ENCODE measurements at places on chromosomes 1 and 21. TPM values are rescaled to one million over a fixed set of nuclear protein-coding genes. Genes with fewer than 3 reads are reported as not detected.

The MXRA8 gene
- polyA plus RNA-seq: 193 TPM

The TMEM125 gene
- 16.4 TPM for polyA plus RNA-seq

The LIPI gene
- 0.27 TPM for polyA plus RNA-seq

The CFAP141 gene
- polyA plus RNA-seq: not detected

- no peak for DNase-seq
Measured at GRCh38 chr1:204873714-204874113, 3.1 kb downstream of the NFASC start.

GRCh38 chr1:30872033-30872947 is 36.3 kb downstream of the SDC3 start:
- DNase-seq: no peak

DNA sequence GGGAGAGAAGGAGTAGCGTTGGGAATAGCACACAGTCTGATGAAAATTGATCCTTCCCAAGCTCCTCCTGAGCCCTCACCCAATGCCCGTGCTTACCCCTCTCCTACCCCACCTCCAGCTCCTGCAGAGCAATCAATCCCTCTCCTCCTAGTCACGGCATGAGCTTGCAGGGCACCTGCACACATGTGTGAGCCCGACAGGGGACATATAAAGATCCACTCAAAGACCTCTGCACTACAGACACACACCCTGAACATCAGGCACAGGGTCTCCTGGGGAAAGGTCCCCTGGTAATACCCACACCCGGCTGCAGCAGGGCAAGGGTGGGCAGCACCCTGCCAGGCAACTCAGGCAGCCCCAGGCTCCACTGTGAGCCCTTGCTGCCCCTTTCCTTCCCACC is 426 bp downstream of the VSIG8 start:
- DNase-seq: no peak

GRCh38 chr1:114353262-114353661 is 157.7 kb downstream of the TRIM33 start:
- peak; percentile 39 for DNase-seq

DNA sequence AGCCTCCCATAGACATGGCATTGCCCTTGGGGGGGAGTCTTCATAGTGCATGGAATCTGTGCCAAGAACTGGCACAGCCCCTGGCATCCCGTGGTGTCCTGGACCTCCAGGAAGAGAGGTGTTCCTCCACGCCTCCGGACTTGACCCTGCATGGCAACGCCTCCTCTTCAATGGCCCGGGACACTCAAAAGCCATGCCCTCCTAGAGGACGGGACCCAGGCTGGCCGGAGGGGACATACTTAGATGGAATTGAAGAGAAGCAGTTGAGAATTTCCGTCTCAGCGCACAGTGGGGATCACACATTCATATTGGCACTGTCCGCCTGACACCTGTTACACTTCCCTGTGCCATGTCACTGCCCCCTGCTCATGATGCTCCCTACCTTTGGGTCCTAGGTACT is 38.4 kb upstream of the TENT5C start:
- DNase-seq: no peak

GRCh38 chr1:94270801-94271203 is 33.4 kb upstream of the ARHGAP29 start:
- no peak for DNase-seq
